ENCODE measurements at places on chromosomes 6 and 20.

- no peak for DNase-seq
Observed at GRCh38 chr6:16743664-16744210, 17.5 kb downstream of the ATXN1 start.

GRCh38 chr6:70956451-70957283, at the start of gene B3GAT2:
TSS of gene B3GAT2 (minus strand) at chr6:70957060. CDS start at chr6:70956429, 631 bp downstream.
- no peak for DNase-seq

GRCh38 chr6:81789291-81789690, 36.8 kb upstream of the TENT5A start:
- no peak for DNase-seq

- DNase-seq = no peak
Observed at GRCh38 chr6:1609648-1610496, at the start of gene FOXC1. TSS of gene FOXC1 (plus strand) at chr6:1609915. CDS start at chr6:1610446, 531 bp downstream.

- DNase-seq = peak; percentile 82
Observed at GRCh38 chr20:35447082-35447789, 8.2 kb upstream of the CEP250 start.

GRCh38 chr20:43723186-43723585, 3.6 kb downstream of the GTSF1L start:
- no peak for DNase-seq

GRCh38 chr6:18211338-18211737, 53.0 kb downstream of the DEK start:
- DNase-seq = peak; percentile 21

GRCh38 chr6:54273214-54273820, 34.9 kb upstream of the TINAG start:
- no peak for DNase-seq

GRCh38 chr20:2210646-2211552, 84.9 kb upstream of the TGM3 start:
- DNase-seq = no peak

DNA sequence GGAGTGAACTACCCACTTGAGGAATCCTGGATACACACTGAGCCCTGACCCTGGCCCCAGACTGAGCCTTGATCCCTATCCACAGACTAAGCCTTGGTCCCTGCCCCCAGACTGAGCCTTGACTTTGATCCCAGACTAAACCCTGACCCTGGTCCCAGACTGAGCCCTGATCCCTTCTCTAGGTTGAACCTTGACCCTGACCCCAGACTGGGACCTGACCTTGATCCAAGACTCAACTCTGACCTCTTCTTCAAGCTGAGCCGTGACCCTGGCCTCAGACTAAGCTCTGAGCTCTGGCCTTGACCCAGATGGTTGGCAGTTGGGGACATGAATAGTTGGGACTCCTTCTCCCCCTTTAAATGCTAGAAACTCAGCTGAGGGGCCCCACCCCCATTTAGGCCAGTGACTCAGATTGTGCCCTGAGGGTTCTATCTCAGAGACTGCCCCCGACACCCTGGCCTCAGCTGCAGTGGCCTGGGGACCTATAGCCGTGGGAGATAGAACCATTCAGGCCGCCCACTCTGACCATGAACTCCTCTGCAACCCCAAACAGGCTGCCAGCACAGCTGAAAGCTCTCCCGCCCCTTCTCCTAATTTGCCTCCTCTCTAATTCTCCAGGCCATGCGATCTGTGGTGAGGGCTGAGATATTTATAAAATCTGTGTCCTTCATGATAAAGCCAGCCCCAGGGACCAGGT, 84.7 kb downstream of the DLGAP4 start:
- no peak for DNase-seq

DNA sequence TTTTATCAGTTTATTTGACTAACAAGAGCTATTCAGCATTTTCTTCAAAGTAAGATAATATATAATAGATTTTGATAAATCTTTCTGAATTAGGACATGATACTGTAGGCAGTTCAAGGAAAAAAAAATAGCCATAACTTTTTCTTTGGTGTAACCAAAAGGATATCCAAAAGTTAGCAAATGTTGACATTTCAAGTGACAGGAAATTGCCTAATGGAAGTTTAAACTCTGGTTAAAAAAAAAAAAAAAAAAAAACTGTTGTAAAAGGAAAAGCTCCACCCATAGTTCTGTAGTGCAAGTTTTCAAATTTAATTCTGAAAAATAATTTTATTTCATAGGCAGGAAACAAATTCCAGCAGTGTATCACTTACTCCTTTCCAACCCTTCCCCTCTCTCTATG, 18.8 kb downstream of the HEBP2 start:
- DNase-seq = no peak

DNA sequence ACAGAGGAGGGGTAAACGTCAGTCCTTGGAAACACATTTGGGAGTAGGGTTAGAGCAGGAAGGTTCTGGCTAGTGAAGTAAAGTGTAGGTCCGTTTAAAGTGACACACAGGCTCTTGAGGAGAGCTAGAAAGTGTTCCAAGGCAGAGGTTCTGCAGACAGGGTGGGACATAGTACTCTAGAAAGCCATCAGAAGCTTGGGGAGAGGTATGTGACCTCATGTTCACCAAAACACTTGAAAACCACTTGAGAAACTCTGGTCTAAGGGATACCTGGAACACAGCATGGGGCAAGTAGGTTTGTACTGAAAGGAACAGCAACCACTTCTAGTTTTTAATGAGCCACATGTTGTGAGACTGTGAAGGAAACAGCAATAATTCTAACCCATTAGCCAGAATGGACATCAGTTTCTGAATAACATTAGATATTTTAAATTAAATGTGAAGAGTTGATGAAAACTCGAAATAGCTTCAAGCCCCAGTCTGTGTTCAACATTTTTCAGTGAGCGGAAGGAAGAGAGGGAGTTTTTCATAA, 49.0 kb downstream of the SOBP start:
- DNase-seq = no peak

- no peak for DNase-seq
Observed at GRCh38 chr20:5474646-5475550, 158.1 kb upstream of the PROKR2 start.

DNA sequence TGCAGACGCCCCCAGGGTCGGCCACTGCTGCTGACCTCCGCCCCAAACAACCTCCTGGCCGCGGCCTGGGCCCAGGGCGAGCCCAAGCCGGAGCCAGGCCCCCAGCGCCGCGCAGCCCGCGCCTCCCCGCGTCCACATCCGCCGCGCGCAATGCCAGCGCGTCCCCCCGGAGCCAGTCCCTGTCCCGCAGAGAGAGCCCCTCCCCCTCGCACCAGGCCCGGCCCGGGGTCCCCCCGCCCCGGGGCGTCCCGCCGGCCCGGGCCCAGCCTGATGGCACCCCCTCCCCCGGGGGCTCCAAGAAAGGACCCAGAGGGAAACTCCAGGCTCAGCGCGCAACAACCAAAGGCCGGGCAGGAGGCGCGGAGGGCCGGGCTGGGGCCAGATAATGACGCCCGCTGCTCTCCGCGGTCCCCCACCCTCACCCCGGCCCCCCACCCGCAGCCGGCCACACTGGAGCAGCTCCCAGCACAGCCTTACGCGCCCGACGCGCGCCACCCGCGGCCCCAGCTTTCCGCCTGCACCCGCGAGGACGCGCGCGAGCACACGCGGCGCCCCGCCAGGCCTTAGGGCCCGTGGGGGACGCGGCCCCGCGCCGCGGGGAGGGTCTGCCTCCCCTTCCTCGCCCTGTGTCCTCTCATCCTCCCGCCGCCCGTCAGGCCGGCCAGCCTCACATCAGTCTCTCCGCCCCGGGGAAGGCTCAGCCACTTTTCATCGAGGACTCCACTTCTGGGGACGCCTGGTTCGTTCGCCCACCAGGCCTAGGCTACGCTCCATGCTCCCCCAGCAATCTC, 12.9 kb upstream of the SLC22A7 start:
- no peak for DNase-seq

DNA sequence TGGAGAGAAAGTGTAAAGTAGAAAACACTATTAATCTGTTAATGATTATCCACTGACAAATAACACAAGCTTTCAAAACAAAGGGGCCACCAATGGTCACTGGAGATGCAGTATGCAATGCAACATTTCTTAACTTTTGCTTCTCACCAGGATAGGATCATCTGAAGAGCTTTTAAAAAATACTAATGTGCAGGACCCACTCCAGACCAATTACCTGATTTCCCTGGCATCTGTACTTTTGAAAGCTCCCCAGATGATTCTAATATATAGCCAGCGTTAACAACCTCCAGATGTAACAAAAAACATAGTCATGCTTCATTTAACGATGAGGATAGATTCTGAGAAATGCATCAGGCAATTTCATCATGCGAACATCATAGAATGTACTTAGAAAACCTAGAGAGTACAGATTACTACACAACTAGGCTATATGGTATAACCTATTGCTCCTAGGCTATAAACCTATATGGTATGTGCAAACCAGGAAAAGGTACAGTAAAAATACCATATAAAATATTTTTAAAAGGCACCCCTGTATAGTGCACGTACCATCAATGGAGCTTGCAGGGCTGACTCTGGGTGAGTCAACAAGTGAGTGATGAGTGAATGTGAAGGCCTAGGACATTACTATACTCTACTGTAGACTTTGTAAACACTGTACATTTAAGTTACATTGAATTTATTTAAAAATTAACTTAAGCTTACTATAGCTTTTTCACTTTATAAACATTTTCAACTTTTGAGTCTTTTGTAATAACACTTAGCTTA, 69.2 kb downstream of the ATG5 start:
- DNase-seq = no peak

- no peak for DNase-seq
Observed at GRCh38 chr6:89404512-89404911, 7.6 kb downstream of the RRAGD start.

DNA sequence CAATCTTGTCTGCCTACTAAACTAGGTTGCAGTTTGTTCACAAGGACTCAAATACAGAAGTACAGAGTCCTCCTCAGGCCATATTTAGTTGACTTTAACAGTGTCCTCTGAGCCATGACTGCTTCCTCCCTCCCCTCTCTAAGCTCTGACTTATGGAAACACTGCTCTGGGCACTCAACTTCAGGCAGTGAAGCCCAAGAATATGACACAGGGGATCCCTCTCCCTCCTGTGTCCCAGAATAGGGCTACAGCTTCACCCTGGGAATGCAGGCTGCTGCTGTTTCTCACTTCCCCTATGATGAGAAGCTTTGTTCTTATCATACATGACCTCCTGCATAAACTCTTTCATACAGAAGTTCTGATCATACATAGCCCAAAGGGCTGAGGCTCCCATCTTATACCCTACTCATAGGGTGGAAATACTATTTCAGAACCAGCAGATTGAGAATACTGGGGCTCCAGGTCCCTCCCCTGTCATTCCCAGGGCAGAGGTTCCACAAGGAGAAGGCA, 97.3 kb upstream of the UST start:
- no peak for DNase-seq

GRCh38 chr6:39072830-39073229, 24.2 kb downstream of the GLP1R start:
- no peak for DNase-seq

GRCh38 chr6:48080227-48081009, 30.6 kb downstream of the PTCHD4 start:
- DNase-seq = no peak

GRCh38 chr6:42530296-42530695, 33.5 kb upstream of the UBR2 start:
- no peak for DNase-seq

DNA sequence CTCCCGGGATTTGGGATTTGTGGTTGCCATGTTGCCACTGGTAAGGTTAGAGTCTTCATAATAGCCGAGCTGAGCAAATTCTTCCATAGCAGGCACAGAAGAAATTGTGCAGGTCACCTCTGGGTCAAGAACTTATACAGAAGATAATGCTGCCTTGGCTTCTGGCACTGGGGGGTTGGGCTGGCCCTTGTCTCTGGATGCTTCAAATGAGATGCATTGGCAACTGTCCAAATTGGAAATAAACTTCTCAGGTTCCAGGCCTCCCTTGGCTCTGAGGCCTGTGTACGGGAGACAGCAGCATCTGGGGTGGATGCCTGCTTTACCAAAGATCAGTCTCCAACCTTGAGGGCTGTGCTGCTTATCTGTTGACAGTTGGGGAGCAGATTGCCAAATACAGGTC, 26.2 kb downstream of the MYO6 start:
- DNase-seq = no peak

GRCh38 chr6:89311853-89312531, 3.1 kb downstream of the GABRR2 start:
- no peak for DNase-seq

DNA sequence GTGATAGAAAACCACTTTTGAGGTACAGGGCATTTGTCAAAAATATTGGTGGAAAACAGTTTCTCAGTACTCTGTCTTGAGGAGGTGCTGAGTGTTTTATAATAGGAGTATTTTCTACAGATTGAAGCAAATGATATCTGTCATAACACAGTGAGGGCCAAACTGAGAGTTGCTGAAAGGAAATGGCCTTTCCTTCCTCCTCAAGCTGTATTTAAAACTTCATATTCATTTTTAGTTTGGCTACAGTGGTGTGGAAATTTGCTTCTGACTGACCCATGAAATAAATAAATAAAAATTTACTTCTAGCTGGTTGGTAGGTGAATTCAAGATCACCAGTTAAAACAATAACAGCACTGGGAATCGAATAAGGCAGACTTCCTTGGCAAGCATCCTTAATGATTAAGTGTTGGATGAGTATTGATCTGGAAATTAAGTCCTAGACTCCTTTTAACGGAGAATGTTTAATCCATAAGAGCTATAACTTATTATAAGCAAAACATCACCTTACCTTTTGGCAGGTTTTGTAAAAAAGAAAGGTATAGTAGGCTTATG, 828.6 kb upstream of the CITED2 start:
- DNase-seq = no peak

DNA sequence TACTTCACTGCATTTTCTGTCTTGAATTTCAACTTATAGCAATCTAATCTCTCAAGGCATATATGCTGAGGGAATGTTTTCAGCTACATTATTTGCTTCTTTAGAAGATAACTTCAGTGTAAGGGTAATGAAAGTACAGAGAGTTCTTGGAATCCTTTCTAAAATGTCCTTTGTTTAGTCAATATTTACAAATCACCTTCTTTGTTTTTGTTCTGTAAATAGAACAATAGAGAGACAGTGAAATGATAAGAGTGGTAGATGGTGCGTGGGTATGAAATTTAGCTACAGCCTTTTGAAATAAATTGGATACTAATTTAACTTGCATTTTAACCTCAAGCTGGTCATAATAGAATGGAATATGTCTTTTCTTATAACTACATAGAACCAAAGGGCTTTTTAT, 171.1 kb upstream of the MARCKS start:
- DNase-seq = no peak

DNA sequence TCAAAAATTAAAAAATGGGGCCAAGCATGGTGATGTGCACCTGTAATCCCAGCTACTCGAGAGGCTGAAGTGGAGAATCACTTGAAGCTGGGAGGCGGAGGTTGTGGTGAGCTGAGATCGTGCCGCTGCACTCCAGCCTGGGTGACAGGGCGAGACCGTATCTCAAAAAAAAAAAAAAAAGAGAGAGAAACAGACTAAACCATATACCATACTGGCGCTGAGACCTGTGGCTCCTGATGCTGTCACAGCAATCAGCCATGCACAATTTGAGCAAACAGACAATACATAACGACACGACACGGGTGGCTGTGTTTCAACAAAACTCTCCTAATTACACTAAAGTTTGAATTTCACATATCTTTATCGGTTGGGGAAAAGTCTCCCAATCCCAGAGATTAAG, 14.9 kb upstream of the CBFA2T2 start:
- DNase-seq = no peak

- DNase-seq = no peak
Observed at GRCh38 chr20:37315021-37315451, 25.6 kb downstream of the MANBAL start.

- no peak for DNase-seq
Observed at GRCh38 chr6:66628917-66629316, 921.9 kb upstream of the EYS start.

GRCh38 chr6:84688141-84688873, 76.1 kb downstream of the TBX18 start:
- DNase-seq = no peak

GRCh38 chr6:33414592-33415271, 3.2 kb downstream of the CUTA start:
- DNase-seq = no peak
